ENCODE measurements at places on chromosomes 2 and 18. TPM values are rescaled to one million over a fixed set of nuclear protein-coding genes. Genes with fewer than 3 reads are reported as not detected.

Gene LGALSL
- total RNA-seq: 4.9 TPM

GRCh38 chr18:6219116-6219717, 195.5 kb downstream of the L3MBTL4 start:
- peak; percentile 54 for DNase-seq

Gene FBLN7
- 0.68 TPM for total RNA-seq

Gene CHN1
- total RNA-seq: 34.4 TPM

DNA sequence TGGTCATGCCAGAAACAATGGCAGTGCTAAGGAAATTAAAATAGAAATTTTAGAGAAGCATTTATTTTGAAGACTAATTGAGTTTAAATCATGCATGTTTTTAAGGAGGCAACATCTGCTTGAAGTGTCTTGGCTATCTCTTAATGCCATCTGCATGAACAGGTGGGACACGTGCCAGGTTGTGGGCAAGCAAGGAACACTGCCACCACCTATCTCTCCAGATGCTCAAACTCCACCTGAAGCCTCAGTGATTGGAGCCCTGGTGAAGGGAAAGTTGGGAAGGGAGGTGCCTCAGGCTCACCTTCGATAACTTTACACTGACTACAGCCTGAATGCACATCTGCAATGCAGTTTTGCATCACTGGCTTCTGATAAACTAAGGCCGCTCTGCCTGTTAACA, 91.5 kb downstream of the TPGS2 start:
- no peak for DNase-seq

DNA sequence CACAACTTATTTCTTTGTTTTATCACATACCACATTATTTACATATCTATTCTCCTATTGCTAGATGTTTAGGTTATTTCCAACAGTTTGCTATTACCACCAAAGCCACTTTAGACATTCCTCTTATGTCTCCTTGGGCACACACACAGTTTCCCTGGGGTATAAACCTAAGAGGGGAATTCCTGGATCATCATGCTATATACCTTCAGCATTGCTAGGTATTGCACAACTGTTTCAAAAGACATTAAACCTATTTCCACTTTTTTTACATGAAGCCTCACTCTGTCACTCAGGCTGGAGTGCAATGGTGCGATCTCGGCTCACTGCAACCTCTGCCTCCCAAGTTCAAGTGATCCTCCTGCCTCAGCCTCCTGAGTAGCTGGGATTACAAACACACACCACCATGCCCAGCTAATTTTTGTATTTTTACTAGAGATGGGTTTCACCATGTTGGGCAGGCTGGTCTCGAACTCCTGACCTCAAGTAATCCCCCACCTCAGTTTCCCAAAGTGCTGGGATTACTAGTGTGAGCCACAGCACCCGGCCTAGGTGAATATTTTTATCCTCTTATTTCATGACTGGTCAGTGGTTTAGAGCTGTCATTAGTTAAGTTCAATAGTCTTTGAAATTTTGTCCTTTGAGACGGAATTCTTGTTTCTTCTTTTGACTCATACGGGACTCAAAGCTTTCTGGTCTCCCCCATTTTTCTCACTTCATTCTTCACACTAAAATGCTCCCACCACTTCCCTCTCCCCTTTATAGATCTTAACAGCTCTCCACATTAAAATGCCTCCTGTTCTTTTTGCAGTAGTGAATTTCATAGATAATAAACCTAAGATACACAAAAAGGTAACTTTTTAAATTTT, 30.3 kb downstream of the SULT1C4 start:
- no peak for DNase-seq

Gene ZNF385B
- total RNA-seq: not detected

- no peak for DNase-seq
Measured at GRCh38 chr18:65365245-65365980, 385.4 kb upstream of the CDH7 start.

Gene LIMS3
- total RNA-seq: 0.42 TPM

GRCh38 chr2:75053484-75054112, 95.2 kb downstream of the POLE4 start:
- peak; percentile 34 for DNase-seq

DNA sequence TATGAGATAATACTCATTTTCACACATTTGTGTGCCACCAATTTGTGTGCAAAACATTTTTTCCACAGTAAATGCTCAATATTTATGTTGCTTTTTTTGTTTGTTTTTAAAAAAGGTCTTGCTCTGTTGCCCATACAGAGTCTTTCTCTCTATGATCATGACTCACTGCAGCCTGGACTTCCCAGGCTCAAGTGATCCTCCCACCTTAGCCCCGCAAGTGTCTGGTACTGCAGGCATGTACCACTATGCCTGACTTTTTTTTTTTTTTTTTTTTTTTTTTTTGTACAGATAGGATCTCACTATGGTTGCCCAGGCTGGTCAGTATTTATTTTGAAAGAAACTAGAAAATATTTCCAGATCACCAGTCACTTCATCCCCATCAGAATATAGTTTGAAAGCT, 297.8 kb upstream of the GYPC start:
- no peak for DNase-seq
